Aorta (tissue), 5 donors: ENCODE measurements at places on chromosomes 7 and 10. TPM values are rescaled to one million over a fixed set of nuclear protein-coding genes. Genes with fewer than 3 reads are reported as not detected.

The OR2A5 gene
- not detected for total RNA-seq

GRCh38 chr10:6995831-6996230, 415.0 kb downstream of the SFMBT2 start:
- no peak for DNase-seq

DNA sequence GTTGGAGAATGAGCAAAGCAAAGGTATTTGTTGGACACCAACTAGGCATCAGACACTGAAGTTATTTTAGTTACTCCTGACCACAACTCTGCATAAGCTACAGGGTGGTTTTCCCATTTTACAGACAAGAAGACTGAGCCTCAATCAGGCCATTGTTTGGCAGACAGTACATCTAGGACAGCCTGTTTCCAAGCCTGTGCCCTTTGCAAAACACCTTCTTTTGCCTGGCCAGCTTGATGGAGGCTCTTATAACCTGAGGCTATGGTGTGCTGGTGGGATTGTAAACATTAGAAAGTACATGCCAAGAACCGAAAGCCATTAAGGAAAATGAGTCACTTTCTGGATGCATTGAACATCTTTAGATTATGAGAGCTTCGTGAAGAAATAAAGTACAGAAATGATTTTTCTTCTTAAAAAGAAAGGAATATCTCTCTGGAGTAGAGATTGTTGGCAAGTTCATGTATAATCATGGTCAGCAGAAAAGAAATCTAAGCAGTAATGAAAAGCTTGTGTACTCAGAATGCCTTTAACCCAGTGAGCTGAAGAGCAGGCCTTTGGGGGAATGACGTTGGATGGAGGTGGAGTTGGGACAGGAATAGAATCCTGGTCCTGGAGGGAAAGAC, 140.6 kb downstream of the KIAA1217 start:
- no peak for DNase-seq

GRCh38 chr10:79149662-79150443, 81.1 kb downstream of the ZMIZ1 start:
- DNase-seq, result peak; percentile 88

DNA sequence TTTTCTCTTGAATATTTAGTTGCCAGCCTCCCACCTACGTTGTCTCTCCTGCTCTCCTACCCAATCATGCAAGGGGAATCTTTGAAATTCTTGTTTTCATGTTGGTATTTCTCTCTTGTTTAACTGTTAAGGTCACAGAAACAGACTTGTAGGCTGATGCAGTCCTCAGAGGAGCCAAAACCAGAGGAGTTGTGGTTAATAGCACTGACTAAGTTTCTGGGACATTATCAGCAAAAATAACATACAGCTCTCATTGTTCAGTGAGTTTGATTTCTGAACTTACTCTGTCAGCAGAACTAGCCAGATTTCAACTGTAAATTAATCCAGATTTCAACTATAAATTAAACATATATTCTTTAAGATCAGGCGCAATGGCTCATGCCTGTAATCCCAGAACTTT, 11.1 kb upstream of the CUL1 start:
- no peak for DNase-seq

DNA sequence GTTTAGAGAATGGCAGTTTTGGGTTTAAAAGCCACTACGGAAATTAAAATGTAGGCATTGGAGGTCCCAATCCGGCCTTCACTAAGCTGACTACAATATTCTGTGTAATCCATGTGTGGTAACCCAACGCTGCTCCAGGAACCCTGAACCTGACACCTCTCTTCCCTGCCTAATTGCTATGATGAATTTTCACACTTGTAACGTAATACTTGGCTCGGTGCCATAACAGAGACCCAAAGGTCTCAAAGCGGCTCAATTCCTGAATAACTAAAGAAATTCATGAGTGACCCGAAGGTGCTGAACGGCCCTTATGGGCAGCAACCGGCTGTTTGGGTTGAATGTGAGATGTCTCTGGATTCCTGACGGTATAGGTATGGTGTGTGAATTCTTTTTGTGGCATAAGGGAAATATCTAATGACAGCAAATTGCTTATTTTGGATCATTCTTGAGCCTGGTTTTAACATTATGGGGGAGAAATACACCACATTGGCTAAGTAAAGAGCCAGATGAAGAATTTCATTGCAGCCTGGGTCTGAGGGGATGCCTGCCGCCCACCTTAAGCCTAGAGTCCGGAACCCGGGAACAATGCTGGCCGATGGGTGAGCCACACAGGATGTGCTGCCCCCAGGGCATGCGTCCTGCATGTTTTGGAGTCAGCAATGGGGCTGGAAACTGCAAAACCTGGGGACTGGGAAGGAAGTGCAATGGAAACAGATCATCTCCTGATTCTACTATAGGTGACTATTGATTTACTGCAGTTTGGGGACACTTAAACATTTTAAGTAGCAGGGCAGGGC, 69.7 kb upstream of the FZD8 start:
- DNase-seq, result no peak

The XRCC2 gene
- 0.19 TPM for total RNA-seq

DNA sequence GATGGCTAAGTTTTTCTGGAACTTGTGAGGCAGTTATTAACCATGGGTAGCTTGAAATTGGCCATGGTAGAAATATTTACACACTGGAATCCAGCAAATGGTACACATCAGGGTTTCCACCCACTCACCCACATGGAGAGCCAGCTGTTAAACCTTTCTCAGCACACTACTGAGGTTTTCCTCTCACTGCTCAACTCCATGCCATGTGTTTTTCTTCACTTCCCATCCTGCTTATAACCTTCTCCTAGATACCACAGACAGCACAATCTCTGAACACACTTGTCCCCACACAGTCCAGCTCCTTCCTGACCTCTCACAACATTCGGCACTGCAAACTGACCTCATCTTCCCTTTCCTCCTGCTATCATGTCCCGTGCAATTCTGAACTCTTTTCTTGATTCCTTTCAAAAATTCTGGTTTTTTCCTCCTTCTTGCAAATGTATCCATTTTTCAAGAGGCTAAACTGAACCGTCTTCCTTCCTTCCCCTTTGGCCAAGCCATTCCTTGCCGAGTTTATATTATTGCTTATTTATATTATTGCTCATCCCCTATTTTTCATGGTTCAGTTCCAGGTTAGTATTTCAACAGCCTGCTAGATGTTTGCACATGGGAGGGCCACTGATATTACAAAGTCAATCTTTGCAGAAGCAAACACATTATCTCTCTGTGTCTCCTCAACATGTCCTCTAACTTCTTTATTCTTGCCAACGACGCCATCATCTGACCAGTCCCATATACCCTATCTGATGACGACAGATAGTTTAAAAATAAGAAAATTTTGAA, 606.4 kb downstream of the SORCS1 start:
- DNase-seq, result no peak

DNA sequence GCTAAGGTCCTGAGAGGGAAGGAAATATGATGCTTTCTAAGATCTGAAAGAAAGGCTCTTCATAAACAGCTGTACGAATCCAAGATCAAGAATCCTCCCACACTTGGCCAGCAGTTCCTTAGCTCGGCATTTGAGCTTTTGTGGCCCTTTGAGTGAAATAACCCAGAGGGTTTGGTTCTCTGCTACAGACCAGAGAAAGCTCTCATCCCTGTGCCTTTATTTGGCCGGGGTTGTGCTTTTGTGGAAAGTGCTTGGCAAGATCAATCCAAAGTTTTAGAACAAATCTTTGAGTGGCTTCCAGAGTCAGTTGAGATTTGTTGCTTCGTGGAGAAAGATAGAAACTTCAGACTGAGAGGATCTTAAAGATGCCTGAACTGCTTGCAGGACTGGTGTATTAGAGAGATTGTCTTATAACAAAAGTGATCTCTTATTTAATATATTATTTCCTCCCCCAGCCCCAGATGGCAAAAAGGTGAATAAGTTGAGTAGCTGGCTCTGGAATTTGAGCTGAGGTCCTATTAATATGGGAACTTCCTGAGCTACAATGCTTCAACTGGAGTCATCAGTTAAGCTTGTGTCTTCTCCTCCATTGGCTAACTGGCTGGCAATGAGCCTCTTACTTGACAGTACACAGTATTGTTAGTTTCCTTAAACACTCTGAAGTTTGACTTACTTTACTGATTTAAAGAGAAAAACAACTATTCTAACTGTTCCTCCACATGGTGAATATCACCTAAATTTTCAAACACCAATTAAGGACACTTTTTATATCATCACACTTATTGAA, 687.3 kb downstream of the MAGI2 start:
- no peak for DNase-seq

The ARHGEF35 gene
- 9.8 TPM for total RNA-seq

DNA sequence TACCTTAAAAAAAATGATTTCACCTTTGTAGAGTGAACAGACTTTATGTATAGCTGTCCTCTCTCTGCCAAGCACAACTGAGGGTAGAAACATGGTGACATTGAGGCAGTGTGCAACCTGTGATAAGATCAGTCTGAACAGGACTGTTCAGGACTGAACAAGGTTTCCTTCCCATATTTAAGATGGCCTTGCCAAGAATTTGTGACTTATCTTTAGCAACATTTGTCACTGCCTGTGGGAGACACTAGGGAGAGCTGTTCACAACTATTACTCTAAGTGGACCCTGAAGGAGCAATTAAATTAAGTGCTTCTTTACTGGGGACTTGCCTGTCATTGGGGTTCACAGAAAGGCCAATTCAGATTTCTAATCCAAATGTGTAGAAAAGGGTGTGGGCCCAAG, 6.7 kb downstream of the OR13A1 start:
- no peak for DNase-seq

The FAM171A1 gene
- total RNA-seq, result 21.4 TPM

DNA sequence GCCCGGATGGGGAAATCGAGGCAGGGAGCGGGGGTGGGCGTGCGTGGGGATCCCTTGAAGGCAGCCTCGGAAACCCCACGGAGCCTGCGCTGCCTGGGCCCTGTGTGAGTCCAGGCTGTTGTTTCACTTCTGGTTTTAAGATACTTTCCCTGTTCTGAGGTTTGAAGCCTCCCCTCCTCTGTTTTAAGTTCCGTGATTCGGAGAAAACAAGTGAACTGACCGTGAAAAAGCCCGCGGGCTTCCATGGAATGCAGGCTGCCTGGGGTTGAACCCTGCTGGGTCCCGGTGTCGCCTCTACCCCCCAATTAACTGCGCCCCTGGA, 401 bp downstream of the LRRC27 start:
- no peak for DNase-seq

The TEX47 gene
- total RNA-seq, result not detected

DNA sequence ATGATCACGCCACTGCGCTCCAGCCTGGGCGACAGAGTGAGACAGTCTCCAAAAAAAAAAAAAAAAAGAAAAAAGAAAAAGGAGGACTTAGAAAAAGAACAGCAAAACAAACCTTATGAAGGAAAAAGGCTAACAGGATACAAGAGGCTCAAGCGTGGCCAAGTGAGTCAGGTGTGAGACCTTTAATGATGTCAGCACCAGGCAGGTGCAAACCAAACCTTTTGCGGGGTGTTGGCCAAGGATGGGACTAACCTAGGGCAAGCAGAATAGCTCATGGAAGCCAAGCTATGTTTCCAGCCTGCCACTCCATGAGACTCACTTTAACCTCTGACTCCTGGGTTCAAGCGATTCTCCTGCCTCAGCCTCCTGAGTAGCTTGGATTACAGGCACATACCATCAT, 11.3 kb upstream of the GNA12 start:
- DNase-seq, result no peak

DNA sequence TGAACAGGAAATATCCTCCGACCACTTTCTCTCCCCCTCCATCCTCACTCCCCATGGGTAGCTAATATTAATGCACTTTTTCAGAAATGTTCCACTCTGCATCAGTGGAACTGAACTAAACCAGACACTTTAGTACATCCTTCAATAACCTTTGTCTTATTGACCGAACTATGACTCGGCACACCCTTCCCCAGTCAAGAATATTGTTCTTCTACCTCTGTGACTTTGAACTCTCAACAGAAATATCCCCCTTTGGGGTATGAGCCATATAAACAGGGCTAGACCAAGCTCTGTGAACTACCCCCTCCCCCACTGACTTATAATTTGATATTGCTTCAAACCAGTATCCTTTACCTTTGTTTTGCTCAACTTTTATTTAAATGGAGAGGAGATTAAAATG, 57.9 kb upstream of the CAPZA2 start:
- DNase-seq, result no peak

DNA sequence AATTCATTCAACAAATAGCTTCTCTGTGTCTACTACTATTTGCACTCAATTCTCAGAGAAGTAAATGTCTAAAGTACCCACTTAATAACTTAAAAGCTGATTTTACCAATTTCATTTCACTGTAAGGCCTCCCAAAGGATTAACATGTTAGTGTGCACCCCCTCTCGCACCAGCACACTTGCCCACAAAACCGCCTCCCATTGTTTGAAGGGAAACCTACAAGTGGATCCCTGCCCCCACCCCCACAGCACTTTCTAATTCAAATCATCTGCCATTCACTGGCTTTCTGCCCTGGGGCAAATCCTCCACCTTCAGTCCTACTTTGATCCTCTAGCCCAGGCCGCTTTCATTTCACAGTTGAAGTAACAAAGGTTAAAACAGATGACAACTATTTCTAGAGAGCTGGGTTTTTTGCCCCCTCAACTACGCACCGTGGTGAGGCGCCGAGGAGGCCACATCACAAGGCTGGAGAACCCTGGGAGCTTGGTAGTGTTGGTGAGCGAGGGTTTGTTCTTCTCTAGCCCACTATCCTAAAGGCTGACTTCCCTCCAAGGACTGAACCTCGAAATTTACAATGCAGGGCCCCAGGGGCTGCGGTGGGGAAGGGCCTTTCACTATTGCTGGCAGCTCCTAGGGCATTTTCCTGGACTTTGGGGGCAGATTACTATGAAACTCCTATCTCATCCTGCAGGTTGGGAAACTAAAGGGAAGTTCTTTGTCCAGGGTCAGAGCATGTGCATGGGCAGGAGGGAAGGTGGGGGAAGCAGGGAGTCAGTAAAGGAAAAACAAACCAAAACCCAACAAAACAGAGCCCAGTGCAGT, 517.4 kb upstream of the ZMIZ1 start:
- no peak for DNase-seq

DNA sequence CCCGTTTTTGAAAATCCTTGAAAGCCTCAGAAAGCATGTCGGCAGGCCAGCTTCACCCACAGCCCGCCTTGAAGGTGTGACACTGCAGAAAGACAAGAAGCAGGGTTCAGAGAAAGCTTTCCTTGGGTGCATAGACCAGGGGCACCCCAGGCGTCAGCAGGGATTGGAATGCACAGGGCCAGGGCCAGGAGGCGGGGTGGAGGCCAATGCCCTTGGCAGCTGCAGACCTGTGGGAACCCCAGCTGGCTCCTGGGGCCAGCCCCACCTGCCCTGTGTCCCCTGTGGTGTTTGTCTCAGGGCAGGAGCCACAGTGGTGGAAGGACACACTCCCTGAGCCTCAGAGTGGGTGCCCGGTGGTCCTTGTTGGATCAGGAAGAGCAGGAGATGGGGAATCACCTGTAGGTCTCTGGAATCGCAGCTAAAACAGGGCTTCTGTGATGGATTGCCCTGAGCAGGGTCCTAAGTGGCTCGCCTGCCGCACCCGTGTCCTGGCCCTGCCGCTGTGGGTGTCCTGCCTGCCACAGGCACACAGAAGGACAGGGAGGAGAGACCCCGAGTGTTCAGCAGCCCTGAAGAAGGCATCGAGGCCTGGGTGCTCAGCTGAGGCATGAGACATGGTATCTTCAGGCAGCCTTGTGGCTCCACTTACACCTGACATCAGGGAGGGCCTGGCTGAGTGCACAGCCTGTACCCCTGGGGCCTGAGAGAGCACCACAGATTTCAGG, 32.5 kb downstream of the ANXA8 start:
- DNase-seq, result peak; percentile 70

GRCh38 chr7:821688-822087, 10.6 kb upstream of the SUN1 start:
- peak; percentile 35 for DNase-seq

GRCh38 chr10:129658376-129659072, 191.5 kb downstream of the MGMT start:
- no peak for DNase-seq
